Mesenteric fat pad (tissue), 1 donor: ENCODE measurements at places on chromosomes 11 and 22. TPM values are rescaled to one million over a fixed set of nuclear protein-coding genes. Genes with fewer than 3 reads are reported as not detected.

DNA sequence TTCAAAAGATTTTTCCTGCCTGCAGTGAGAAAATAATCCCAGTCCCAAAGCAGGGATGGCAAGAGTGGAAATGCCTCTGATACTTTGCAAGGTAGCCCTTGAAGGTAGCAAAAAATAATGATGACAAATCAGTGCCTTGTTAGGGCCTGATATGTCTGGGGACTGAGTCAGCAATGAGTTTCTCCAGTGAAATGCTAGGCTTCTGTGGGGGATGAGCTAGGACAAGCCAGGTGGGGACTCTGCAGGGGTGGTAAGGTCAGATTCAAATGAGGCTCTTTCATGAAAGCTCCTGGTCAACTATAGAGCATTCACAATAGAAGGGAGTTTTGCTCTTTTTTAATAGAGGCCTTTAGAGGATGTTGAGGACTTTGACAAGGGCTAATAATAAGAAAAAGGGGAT, 77.7 kb downstream of the ME3 start:
- no peak for DNase-seq

DNA sequence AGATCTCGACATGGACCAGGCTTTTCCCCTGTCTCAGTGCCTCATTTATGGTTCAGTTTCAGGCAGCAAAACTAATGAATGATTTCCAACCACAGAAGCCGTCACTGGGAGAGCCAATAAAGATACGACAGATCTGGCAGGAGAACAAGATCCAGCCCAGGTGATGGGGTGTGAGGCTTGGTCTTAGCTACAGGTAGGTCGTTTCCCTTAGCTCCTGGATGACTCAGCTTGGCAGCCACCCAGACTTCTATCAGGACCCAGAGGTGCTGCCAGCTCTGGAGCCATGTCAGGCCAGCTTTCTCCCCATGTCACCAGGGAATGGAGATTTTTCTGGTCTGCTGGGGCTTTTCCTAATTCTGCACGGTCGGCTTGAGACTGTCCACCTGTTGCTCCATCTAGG, 36.3 kb upstream of the APOBEC3A start:
- DNase-seq: no peak

ANO3 gene
- total RNA-seq: 2.1 TPM

DNA sequence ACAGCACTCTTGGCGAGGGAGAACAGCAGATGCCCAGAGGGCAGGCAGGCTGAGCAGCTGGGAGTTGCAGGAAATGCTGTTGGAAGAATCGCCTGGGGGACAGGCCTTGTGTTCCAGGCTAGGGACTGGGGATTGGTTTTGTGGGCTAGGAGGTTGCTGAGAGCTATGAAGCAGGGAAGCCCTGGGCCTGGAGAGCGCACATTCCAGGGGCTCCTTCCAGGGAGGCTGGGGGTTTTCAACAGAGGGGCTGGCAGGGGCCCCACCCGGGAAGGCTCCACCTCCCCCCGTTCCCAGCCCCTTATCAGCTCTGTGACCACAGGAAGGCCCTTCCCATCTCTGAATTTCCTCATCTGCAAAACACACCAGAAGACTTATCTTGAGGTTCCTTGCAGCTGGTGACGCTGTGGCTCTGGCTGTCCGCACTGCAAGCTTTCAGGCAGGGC, 21.7 kb downstream of the WNT11 start:
- DNase-seq: no peak

DNA sequence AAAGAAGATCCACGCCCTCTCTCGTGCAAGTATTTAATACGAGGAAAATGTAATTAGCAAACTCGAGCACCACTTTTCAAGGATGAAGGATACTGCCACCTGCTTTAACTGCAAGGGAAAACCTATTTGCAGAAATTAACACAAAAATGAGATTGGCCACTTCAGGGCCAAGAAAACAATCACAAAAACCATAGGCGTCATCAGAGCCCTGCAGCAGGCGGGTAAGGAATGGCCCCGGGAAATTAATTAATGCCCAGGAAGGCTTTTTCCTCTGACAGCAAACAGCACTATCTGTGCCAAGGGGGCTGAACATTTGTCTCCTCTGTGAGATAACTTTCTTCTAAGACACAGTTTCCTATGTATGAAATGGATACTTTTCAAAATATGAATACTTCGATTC, 255.7 kb downstream of the CTTN start:
- no peak for DNase-seq

DNA sequence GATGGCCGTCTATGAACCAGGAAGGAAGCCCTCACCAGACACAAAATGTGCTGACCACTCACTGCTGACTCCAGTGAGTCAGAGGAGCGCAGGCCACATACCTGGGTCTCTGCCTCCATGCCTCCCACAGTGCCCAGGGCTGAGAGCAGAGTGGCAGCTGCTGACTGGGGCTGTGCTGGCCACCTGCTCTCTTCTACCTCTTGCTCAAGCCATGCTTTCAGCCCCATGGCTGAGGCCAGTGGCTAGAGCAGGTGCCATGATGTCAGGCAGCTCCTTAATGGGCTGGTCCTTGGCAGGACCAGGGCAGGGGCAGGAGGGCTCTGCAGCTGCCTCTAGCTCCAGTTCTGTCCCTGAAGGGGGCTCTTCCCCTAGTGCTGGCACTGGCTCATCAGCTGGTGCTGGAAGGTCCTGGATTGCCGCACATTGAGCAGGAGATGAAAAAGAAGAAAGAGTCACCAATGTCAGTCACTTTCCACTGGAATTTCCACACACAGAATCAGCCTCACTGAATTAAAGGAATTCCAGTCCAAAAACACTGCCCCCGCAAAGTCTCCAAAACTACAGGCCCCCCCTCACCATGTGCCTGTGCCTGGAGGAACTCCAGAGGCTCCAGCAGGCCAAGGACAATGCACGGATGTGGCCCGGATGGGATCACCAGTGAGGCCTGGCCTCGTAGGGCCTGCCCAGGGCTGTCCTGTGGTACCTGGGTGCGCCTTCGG, 86.4 kb downstream of the GGTLC2 start:
- peak; percentile 80 for DNase-seq

GRCh38 chr11:67732045-67732787, 57.8 kb upstream of the ALDH3B2 start:
- peak; percentile 82 for DNase-seq

CRYAB gene
- total RNA-seq: 2,279 TPM

GRCh38 chr11:66957971-66958231, 282 bp downstream of the PC start:
- DNase-seq: no peak

GRCh38 chr11:117820071-117820470, 4.5 kb downstream of the FXYD2 start:
- DNase-seq: no peak

- no peak for DNase-seq
These were observed 427.0 kb upstream of the DDI1 start for GRCh38 chr11:103609117-103610066.

- peak; percentile 80 for DNase-seq
These were observed 12.2 kb downstream of the PARVG start for GRCh38 chr22:44192816-44193534.

- DNase-seq: no peak
These were observed 2.2 kb downstream of the SPI1 start for GRCh38 chr11:47376107-47376524.

- DNase-seq: no peak
These were observed at the start of gene CD3G for GRCh38 chr11:118343981-118344515. TSS of gene CD3G (plus strand) at chr11:118344344. CDS start at chr11:118344424, 80 bp downstream.

MYH9 gene
- total RNA-seq: 673 TPM

SLC17A6 gene
- not detected for total RNA-seq

- DNase-seq: no peak
These were observed 36.2 kb downstream of the UVRAG start for GRCh38 chr11:75851203-75851602.

DNA sequence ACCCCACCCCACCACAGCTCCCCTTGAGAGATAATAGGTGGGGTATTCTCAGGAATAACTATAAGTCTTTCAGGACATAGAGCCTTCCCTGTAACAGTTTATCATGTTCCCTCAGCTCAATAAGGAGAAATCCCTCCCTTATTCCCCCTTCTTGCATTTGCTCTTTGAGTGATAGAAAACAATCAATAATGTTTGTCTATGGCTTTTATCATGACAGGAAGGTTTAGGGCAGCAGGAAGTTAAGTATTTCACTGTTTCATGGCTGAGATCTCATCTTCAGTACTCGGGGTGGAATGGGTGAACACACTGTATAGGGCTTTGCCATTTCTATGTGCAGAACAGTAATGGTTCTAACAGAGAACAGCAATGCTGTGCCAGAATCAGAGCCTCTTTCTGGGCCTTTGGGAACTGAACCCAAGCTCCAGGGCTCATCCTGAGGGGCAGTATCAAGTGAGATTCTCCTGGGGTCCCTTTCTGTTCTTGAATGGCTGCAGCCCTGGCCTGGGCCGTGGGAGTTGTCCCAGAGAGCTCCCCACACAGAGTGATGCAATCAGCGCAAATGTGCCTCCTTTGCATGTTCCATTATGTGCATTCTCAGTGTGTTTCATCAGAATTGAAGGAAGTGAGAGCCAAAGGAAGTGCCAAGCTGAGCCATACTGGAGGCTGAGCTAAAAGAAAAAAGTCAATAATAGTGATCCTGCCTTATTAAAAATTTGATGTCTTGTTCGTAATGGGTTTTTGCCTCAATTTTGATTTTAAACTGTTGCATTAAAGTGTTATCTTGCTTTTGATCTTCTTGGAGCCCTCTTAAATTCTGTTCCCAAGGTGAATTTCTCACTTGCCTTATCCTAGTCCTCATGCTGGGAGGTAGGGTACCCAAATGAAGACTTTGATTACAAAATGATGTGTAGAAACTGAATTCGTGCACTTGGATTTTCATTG, 2.9 kb upstream of the CYP2R1 start:
- DNase-seq: no peak

RAB36 gene
- 3.2 TPM for total RNA-seq

DNA sequence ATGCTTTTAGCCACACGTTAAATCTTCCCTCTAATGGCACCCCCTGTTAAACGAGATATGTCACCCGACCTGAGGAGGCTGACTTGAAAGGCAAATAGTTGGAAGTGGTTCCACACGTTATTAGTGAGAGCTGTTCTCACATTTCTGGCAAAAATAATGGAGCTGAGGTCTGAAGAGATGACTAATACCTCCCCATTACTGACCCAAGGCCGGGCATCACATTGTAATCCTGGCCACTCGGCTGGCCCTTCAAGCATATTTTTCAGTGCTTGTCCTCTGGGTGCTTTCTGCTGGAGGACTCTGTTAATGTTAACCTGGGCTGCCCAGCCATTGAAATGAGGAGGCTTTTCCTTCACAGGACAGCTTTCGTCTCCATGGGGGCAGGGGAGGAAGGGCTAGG, 260.0 kb upstream of the CADM1 start:
- no peak for DNase-seq

MFRP gene
- not detected for total RNA-seq

CRYBA4 gene
- total RNA-seq: not detected

OR5A1 gene
- not detected for total RNA-seq

- peak; percentile 60 for DNase-seq
These were observed 37.5 kb downstream of the MPPED1 start for GRCh38 chr22:43449205-43449830.

DNA sequence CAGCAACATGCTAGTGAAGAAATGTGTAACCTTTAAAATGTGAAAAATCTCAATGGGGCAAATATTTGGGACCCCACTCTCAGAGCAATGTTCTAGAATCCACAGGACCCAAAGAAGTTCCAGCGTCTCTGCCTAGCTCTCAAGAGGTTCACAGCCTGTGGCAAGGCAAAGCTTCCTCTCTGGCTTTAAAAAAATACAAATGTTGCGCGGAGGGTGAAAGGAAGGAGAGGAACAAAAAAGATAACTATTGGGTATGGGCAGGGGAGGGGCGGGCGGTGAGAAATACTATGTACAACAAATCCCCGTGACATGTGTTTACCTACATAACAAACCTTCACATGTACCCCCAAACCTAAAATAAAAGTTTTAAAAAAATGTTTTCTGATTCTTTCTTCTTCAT, 53.6 kb downstream of the PITPNB start:
- no peak for DNase-seq

DNA sequence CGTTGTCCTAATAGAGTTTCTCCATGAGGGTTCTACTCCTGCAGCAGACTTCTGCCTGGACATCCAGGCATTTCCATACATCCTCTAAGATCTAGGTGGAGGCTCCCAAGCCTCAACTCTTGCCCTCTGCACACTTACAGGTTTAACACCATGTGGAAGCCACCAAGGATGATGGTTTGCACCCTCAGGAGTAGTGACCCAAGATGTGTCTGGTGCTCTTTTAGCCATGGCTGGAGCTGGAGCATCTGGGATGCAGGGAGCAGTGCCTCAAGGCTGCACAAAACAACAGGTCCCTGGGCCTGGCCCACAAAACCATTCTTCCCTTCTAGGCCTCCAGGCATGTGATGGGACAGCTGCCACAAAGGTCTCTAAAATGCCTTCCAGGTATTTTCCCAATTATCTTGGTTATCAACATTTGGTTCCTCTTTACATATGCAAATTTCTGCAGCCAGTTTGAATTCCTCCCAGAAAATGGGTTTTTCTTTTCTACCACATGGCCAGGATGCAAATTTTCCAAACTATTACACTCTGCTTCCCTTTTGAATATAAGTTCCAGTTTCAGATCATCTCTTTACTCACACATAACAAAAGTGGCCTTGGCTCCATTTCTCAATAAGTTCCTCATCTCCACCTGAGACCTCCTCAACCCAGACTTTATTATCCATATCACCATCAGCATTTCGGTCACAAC, 69.5 kb upstream of the GNAZ start:
- DNase-seq: no peak

- DNase-seq: no peak
These were observed 4.3 kb downstream of the SLC43A3 start for GRCh38 chr11:57422669-57423068.

DNA sequence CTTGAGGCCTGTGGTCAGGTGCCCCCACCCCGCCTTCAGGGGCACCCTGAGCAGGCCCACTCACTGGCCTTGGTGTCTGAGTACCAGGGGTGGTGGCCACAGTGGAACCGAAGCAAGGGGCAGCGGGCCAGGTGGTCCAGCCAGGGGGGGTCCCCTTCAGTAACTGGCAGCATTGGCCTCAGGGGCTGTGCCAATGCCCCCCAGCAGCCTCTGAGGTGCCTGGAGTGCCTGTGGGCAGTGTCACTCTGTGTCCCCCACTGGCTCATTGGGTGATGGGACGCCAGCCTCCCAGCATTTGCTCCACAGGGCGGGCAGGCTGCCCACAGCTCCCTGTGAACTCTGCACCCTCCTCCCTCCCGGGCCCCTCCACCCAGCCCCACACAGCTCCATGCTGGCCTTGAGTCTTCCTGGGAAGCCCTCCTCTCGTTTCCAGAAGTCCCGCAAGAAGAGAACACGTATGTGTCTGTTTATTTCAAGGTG, 29.5 kb upstream of the CARS1 start:
- no peak for DNase-seq

DNA sequence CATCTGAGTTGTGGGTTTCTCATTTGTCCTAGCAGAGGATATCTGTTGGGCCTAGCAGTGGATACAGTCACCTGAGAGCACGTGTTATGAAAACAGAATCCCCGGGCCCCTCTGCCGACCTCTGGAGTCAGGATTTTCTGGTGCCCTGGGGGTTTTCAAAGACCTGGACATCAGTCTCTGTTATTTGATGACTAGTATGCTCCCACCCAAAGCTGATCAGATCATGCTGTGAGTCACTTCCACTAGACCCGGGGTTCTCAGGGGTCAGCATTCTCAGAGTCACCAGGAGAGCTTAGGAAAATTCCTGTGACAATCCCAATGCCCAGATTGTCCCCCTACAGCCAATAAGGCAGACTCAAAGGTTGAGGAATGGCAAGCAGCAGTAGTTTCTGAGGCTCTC, 38.7 kb downstream of the KCNJ1 start:
- no peak for DNase-seq

F2 gene
- total RNA-seq: not detected

GRCh38 chr22:44815099-44816070, 63.0 kb downstream of the ARHGAP8 start:
- no peak for DNase-seq
